ENCODE measurements at places on chromosomes 11 and 22.

GRCh38 chr11:108551651-108552462, 41.7 kb downstream of the EXPH5 start:
- DNase-seq, result no peak

DNA sequence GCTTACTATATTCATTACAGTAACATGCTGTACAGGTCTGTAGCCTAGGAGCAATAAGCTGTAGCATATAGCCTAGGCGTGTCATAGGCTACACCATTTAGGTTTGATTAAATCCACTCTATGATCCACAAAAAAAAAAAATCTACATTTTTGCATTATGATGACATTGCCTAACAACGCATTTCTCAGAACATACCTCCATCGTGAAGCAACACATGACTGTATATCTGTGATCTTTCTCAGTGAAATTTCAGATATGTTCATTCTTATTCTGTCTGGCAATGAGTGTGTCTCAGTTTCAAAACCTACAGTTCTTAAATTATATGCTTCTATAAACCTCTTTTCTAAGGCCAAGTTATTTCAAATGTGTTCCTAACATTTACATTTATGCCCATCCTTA, 140.3 kb downstream of the CADM1 start:
- no peak for DNase-seq

DNA sequence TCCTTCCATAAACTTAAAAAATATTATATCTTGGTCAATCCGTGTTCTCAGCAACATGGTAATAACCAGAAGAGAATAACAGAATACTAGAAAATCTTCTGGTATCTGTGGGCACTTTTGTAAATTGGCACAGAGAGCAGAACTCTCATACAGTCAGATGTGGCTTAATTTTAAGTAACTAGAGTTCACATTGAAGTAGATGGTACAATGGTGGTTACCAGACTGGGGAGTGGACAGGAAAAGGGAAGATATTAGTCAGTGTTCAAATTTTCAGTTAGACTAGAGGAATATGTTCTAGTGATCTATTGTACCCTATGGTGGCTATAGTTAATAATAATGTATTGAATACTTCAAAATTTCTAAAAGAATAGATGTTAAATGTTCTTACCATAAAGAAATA, 6.9 kb downstream of the OR52H1 start:
- DNase-seq, result no peak

GRCh38 chr11:69923196-69923595, 104.0 kb upstream of the FGF3 start:
- DNase-seq, result no peak

DNA sequence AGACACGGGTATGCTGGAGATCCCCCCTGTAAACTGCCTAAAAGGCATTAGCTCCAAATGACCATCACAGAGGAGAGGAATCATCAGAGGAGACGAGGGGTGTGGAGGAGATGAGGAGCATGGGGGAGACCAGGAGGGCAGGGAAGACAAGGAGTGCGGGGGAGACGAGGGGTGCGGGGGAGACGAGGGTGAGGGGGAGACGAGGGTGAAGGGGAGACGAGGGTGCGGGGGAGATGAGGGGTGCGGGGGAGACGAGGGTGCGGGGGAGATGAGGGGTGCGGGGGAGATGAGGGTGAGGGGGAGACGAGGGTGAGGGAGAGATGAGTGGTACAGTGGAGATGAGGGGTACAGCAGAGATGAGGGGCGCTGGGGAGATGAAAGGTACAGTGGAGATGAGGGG, 17.5 kb upstream of the GAL start:
- DNase-seq, result no peak
